ENCODE measurements at places on chromosomes 5 and 9.
A peak's percentile ranks its signal among the peaks of the same experiment; 100 is the strongest.

- peak; percentile 17 for DNase-seq
Observed at GRCh38 chr9:2132484-2133082, 117.4 kb downstream of the SMARCA2 start.

- no peak for DNase-seq
Observed at GRCh38 chr5:218457-219291, 554 bp downstream of the SDHA start.

GRCh38 chr9:15240927-15241326 is 66.1 kb downstream of the TTC39B start:
- no peak for DNase-seq

DNA sequence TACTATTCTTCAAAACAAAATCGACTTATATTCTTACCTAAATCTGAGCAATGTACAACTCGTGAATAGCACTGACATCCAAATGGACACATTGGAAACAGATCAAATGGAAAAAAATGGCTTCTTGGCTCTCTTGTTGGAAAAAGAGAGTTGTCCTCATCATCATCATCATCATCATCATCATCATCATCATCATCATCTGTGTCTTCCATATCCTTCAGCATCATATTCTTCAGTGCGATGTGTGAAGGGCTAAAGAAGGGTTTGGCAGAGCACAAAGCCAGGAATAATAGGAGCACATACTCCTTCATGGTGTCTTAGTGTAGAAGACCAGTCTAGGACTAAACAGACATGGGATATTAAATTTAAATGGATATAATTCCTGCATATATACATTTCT is 7.7 kb downstream of the ASPN start:
- no peak for DNase-seq

DNA sequence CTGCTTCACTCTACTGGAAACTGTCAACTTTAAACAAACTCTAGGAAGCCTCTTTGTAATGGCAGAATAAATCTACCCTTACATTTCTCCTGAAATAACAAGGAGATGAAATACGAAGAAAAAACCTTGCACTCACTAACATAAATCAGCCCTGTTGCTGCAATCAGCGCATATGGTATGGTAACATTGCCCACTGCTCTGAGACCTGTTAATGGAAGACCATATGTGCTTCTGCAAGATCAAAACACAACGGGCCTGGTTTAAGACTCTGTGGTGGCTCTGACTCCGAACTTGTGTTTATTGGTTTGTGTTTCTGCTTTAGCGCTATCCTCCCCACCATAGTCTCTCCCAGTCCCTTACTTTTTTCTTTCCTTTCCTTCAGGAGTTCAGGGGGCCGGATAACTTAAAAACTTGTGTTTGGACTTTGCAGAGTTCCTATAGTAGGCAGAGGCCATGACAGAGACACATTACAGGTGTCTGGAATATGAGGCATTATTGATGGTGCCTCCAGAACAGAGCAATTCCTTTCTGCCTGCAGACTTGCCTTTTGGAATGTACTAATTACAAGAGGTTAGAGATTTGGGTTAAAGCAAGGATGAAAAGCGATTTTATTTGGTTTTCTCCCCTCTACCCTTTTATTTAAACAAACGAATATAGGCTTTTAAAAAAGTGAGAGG is 110.8 kb downstream of the PSAT1 start:
- DNase-seq, result no peak

- DNase-seq, result no peak
Observed at GRCh38 chr5:61089351-61089750, 72.9 kb downstream of the SMIM15 start.

- DNase-seq, result no peak
Observed at GRCh38 chr5:4042311-4042710, 446.7 kb downstream of the IRX1 start.

- no peak for DNase-seq
Observed at GRCh38 chr9:130879863-130880411, 16.7 kb downstream of the QRFP start.

DNA sequence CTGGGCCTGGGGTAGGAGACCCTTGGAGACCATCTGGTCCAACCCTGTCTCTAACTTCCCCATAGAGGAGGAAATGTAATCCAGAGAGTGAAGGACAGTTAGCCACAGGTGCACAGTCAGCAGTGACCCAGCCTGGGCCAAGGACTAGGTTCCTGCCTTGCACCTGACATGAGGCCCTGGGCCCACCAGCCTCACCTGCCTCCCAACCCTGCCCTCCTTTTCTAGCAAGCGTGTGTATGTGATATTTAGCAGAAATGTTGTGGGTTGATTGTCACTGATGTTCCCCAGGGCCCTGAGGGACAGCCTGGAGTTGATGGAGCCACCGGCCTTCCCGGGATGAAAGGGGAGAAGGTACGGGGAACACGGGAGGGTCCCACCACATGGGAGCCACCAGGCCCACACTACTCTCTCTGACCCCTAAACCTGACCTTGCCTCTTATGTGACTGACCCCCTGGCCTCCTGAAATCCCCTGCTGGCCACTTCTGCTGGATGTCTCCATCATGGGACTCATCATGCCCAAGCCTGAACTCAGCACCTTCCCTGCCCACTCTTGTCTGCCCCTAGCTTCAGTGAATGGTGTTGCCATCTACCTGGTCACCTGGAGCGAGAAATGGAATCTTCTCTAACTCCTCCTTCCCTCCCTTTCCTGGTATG is 79.2 kb upstream of the TGFBR1 start:
- no peak for DNase-seq

- no peak for DNase-seq
Observed at GRCh38 chr5:176413709-176414191, 2.6 kb downstream of the CLTB start.

GRCh38 chr5:167511-167910 is 23.8 kb upstream of the LRRC14B start:
- no peak for DNase-seq

- DNase-seq, result no peak
Observed at GRCh38 chr9:14924230-14925219, 14.3 kb upstream of the FREM1 start.

DNA sequence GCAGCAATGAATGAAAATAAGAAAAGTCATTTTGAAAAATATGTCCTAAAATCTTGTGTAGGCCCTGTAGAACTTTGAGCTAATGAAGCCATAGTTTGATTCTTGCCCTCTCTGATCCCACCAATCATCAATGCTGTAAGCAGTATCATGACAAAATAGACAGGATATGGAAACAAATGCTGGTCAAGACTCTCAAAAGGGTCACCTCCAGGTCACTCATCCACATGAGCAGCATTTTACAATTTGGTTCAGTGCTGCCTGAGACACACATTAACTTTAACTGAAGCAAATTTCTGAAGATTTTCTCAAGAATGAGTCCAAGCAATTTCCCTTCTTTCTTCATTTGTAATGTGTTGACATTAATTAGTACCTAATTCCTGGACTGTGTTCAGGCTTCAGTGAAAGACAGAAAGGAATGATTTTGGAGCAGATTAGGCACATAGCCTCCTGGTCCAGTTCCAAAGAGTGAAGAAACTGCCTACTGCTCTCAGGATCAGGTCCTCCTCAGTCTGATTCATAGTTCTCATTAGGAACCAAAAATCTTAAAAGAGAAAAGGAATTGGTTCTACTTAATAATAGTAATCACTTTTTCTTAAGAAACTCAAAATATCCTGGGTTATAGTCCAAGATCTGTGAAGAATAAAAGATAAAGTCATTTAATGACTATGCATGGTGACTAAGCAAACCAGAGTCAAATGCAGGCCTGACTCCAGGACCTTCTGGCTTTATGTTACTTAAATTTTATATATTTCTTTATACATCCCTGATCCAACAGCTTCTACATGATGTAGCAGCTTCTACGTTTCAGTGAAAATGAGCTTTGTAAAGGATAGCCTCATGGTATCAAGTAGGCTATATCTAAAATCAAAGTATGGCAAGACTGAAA is 192.1 kb upstream of the RGMB start:
- DNase-seq, result no peak

DNA sequence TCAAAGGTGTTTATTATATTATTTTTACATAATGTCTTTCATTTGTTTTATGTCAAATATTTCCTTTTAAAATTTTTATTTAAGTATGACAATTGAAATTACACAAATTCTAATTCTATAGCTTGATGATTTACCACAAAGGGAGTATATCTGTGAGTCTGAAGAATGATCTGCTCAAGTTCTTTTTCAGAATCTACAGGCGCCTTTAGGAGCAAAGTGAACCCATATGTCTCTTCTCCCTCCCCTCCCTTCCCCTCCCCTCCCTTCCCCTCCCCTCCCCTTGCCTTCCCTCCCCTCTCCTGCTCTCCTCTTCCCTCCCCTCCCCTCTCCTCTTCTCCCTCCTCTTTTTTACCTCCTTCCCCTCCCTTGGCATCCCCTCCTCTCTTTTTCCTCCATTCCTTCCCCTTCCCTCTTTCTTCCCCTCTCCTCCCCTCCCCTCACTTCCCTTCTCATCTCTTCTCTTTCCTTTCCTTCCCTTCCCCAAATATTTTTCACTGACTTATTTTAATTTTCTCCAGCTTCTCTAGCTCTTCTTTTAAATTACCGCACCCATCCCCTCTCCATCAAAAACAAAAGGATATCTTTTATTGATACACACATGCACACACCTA is 495.3 kb upstream of the PIK3R1 start:
- DNase-seq, result no peak

DNA sequence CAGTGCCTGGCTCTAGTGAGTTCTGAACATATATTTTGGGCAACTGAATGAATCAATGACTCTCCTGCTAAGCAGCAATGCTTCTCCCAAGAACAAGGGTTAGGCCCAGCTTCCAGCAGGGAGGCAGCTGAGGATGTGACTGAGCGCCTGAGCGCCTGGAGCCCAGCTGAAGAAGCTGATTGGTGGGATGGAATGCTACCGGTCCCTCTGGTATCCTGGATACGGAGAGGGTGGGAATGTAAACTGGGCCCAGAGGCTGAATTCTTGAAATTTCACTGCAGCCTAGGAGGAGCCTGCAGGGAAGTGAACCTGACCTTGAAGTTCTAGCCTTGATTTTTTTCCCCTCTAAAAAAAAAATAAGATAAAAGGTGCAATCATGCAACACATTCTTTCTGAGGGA is 43.2 kb downstream of the WWC1 start:
- DNase-seq, result no peak

DNA sequence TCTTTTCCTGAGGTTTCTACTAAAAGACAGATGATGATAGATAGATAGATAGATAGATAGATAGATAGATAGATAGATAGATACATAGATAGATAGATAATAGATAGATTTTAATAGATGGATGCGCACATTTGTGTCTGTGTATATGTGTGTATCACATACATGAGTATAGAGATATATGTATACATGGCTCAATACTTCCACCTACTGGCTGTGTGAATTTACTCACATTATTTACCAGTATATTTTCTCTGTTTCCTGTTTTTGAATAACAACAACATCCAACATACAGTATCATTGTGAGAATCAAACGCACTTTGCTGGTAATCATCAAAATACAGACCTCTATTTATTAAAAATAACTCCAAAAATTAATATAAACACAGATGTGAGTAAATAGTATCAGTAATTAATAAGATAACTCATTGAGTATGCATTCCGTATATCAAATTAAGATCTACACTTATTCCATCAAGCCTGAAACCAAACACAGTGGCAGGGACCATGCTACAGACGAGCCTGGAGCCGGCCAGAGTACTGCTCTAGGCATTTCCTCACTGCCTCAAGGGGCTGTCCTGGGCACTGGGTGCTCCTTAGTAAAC is 338.0 kb downstream of the SEMA5A start:
- DNase-seq, result peak; percentile 38

DNA sequence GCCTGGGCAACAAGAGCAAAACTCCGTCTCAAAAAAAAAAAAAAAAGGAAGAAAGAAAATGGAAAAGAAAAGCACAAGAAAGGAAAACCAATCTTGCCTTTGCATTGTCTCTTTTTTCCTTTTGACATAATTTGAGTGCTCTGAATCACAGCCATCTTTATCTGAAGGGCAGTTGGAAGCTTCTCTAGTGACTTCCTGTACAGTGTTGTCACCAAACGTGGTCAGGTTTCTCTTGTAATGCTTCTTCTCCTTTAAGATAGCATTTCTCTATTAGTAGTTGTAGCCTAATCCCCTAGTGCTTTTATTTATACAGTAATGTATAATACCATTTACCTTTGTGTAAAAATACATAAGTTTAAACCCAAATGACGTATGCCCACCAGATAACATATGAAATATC is 18.1 kb downstream of the PRKACG start:
- no peak for DNase-seq

DNA sequence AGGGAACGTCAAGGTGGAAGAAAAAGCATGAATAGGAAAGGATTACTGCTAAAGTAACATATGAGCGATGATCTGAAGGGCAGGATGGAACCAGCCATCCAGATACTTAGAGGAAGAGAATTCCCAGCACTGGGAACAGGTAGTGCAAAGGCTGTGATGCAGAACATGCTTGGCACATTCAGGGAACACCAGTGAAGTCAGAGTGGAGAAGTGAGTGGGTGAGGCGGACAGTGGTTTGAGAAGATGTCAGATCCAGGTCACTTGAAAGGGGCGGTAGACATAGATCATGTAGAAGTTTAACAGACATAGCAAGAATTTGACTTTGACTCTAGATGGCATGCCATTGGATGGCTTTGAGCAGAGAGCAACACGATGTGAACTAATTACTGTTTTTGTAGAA is 374.2 kb downstream of the PDE4D start:
- no peak for DNase-seq

DNA sequence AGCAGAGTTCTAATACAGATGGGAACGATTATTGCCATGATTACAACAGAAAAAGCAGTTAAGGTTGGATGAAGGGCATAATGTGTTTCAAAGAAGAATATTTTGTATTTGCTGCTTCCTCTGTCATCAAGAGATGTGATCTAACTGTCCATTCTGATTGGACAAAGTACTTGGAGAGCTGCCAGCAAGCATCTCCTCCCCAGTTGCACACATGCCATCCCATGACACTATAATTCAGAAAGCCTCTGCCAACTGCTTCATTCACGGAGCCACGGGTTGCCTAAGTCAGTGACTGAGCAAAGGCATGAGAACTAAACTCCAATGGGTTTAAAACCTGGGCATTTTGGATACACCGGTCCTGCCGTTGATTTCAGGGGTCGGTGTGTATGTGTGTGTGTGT is 253.8 kb downstream of the CRB2 start:
- no peak for DNase-seq

- no peak for DNase-seq
Observed at GRCh38 chr9:114516913-114517312, 11.6 kb upstream of the WHRN start.

DNA sequence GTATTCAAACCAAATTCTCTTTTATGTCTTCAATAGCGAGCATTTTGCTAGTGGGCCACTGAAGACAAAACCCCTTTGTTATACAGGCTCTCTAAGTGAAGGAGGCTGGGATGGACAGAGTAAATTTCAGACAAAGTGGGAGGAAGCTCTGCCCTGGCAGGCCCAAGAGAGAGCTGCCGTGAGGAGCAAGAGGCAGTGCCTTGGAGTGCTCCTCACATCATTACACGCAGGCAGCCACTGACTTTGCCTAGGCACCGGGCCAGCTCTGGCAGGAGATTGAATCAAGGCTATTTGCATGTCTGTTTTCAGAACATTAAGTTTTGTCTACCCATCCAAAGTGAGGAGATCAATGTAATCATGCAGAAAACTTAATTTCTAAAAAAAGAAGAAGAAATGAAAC is 167.7 kb downstream of the CCDC192 start:
- DNase-seq, result no peak

All from GM10248 (cell line).